ENCODE measurements at places on chromosomes 13 and 19.

DNA sequence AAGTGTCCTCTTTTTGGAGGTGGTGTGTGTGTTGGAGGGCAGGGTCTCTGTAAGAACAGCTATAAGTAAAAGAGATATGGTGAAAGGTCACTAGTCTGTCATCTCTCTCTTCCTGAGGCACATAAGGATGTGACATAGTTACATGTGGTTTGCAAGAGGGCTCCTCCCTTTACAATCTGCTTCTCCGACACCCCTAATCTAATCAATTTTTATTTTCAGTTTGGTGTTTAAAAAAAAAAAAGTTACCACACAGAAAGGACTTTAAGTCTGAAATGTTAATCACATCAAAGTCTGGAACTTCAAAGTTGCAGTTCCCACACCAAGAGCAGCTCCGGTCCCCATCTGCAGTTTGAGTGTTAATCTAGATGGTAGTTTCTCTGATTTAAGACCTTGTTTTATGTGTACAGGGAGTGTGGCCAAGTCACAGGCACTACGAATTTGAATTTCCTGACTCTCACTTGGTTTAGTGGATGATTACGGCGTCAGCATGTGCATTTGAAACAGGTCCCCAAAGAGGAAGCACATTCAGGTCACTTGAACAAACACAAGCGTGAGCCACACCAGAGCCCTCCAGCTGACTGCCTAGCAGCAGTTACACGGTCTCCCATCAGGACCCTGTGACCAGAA, 53.1 kb downstream of the FOXO1 start:
- peak; percentile 65 for DNase-seq

- DNase-seq, result no peak
Measured at GRCh38 chr13:104372095-104372655, 1306.0 kb upstream of the SLC10A2 start.

DNA sequence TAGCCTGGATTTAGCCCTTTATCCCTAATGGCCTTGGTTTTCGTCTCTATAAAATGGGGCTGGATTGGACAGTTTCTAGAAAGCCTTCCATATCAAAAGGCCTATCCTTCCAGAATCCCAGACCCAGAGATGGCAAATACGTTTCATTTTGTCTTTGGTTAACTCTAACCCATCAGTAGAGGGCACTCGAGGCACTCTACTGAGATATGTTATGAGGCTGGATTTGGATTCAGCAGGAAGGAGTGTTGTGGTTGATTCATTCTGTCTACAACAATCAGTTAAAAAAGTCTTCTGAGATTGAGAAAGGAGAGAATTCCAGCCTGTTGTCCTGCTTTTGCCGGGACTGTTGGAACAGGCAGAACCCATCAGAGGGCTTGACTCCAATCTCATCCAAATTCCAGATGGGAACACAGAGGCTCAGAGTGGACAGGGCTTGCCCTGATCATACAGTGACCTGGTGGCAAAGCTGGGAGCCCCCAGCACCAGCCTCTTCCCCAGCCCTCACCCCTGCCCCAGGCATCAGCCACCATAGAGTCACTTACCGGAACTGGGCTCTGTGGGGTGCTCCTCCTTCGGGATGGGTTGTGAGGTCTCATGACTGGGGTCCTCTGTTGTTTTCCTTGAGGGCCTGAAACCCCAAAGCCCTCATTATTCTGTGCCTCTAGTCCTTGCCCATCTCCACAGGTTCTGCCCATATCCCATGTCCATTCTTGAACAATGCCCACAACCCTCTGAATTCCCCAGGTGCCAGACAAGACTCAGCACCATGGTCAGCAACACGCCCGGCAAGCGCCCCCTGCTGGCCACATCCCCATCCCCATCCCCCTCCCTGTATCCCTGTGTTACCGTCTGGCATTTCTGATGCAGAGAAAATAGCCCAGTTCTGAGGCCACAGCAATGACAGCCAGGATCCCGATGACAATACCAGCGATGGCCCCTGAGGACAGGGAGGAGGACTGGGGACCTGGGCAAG, 12.3 kb upstream of the ZNF180 start:
- DNase-seq, result no peak

- no peak for DNase-seq
Measured at GRCh38 chr19:40799558-40800338, 757 bp downstream of the EGLN2 start.

- no peak for DNase-seq
Measured at GRCh38 chr19:13669780-13670355, 94.5 kb upstream of the MRI1 start.

DNA sequence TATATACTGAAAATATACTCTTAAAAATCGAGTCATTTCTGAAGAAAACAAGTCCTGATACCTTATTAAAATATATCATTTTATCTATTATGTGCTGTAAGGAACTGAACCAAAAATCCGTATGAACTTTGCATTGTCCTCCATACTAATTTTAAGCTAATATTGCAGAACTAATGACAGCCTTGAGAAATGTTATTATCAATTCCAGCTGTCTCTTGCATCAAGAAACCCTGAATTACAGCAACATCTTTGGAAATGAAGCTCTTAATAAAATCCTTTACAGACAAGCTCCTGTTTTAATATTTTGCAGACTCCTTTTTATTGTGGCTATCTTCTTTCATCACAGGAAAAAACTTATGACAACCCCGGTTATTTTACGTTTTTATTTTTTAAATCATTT, 1335.3 kb downstream of the EFNB2 start:
- DNase-seq, result no peak

DNA sequence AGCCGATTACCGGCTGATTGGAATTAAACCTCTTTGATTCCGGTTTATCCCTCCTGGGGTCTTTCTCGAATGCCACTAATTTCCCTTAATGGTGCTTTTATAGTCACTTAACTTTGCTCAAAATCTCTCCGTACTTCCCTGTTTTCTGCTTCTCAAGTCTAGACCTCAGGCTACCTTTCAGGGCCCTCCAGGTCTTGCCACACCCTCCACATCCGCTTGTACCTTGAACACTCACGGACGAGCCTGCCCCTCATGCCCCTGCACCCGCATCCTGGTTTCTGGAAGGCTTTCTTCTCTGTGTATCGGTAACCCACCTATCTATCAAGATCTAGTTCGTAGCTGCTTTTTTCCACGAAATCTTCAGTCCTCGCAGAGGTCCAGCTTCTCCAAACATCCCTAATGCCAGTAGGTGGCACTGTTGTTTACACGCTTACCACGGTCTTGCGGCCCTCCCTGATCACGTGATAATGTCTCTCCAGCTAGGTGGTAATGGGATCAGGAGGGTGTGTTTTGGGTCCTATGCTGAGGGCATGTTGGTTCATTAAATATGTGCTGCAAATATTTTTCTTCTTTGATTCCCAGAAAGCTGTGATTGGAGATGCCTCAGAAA, 13.8 kb downstream of the ATP12A start:
- peak; percentile 26 for DNase-seq

DNA sequence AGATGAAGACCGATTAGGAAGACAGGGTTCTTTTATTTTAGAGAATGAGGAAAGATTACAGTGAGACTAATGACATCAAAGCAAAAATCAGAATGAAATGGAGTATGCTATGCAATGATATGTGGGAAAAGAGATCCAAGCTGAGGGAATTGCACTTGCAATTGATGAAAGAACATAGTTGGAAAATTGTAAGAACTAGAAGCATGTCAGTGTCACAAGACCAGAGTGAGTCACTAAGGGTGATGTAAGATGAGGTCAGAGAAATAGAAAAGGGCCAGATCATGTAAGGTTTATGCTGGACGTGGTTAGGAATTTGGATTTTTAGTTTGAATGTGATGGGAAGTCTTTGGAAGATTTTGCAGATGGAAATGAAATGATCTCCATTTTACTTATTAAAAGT, 1937.3 kb downstream of the OLFM4 start:
- DNase-seq, result no peak

GRCh38 chr13:112854321-112854720, 114.7 kb upstream of the MCF2L start:
- no peak for DNase-seq

DNA sequence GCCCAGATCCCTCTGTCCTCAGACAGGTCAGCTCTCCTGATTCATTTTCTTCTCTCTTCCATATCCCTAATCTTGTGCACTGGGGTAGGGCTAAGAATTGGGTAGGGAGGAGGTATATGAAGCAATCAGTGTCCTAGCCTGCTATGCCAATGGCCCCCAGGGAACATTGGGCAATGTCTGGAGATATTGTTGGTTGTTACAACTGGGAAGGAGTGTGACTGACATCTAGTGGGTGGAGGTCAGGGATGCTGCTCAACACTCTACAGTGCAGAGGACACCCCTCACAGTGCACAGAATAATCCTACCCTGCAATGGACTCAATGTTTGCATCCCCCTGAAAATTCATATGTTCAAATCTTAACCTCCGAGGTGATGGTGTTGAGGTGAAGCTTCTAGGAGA, 57.5 kb downstream of the CPAMD8 start:
- DNase-seq, result peak; percentile 18

DNA sequence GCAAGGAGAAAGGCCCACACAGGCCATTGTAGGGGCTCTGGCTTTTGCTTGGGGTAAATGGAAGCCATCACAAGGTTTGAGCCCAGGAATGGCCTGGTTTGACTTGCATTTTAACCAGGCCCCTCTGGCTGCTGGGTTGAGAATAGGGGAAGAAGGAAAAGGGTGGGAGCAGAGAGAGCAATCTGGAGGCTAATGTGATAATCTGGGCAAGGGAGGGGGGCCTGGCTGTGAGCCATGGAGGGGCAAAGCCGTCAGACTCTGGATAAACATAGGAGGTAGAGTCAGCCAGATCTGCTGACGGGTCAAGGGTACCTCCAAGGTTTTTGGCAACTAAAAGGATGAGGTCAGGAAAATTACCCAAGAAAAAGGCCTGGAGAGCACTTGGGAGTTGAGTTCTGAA, 41.6 kb downstream of the RFX2 start:
- DNase-seq, result no peak

DNA sequence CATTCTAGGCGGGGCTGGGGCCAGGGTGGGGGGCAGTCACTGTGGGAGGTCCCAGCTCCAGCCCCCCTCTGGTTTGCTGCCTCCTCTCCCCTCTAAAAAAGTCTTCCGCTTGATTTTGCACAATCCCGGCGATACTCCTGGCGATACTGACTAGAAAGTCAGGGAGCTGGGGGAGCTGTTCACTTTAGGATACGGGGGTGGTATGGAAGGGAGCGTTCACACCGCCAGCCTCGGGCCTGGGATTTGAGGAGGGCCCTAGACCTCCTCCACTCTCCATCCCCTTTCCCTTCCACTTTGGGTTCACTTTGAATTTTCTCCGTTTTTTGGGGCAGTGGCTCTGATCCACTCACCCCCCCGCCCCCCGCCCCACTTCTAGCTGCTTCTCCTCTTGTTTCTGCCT, 35.0 kb downstream of the KEAP1 start:
- no peak for DNase-seq

DNA sequence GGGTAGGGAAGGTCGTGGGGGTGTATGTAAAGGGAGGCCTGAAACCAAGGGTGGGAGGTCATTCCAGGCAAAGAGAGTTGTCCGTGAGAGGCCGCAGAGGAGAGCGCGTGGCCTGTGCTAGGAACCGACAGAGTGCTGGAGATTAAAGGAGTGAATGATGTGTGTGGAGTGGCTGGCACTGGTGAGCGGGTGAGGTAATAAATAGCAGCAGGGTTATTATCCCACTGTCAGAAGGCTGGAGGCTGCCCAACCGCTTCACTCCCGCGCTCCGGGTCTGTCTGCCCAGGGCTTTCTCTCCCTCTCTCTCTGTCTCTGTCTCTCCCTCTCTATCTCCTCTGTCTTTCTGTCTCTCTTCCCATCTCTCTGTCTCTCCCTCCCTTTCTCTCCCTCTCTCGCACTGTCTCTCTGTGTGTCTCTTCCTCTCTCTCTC, 17.4 kb downstream of the ZNF579 start:
- DNase-seq, result no peak

DNA sequence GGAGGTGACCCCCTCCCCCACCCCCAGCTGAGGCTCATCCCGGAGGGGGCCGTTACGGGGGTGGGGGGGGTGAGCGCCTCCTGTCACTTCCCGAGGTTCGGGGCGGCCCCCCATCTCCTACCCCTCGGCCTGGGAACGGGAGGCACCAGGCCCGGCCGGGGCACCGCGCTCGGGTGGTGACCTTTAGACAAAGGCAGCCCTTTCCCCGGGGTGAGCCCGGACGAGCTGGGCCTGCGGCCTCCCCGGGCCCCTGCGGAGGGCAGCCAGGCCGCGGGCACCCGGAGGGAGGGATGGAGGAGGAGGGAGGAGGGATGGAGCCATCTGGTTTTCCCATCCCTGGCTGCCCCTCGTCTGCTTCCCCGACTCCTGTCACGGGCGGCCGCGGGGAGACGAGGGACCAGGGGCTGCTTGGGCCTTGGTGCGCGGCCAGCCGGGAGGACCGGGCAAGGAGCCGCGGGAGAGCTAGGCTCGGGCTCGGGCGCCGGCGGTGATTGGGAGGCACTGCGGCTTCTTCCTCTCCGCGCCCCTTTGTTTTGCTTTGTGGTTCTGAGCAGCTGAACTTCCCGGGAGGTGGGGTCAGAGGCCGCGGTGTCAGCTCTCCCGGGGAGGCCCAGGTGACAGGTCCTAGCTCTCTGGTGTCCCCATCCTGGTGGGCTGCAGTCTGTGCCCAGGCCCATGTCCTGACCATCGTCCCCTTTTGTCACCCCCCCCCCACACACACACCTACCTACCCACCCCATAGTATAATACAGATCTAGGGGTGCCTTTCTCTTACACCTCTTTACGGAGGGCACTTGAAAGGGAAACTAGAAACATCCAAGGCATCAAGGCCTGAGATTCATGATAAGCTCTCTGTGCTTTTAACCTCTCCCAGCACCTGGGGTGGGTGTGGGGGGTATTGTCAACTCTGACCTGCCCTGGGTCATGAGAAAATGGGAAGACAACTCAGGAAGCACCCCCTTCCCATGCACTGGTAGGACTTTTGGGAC, 1.3 kb downstream of the BICRA start:
- DNase-seq, result peak; percentile 37

- no peak for DNase-seq
Measured at GRCh38 chr13:29328501-29328900, 267.0 kb downstream of the SLC7A1 start.

- DNase-seq, result no peak
Measured at GRCh38 chr19:50931023-50931422, 19.8 kb upstream of the KLK4 start.

- DNase-seq, result no peak
Measured at GRCh38 chr19:46030812-46031550, 8.1 kb upstream of the PGLYRP1 start.

DNA sequence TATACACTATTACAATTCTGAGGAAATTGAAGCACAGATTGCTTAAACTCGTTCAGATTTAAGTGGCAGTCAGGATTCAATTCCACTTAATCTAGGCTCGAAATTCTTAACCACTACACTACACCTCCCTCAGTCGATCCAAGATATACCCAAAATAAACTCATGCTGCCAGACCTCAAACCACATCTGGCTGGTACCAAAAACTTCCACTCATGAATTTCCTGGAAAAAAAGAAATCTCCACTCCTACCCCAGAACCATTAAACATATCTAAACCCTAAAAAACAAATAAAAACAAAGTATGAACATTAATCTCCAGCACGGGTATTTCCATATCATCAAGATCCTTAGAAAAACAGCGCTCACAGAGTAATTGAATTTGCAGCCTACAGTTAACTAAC, 1.1 kb downstream of the ZFP30 start:
- DNase-seq, result no peak

- no peak for DNase-seq
Measured at GRCh38 chr13:105084931-105085330, 1450.5 kb downstream of the EFNB2 start.

All from CD4-positive, alpha-beta T cell treated with Interferon gamma for 1 hour (primary cell).